Stimulated activated naive CD8-positive, alpha-beta T cell treated with anti-CD3 and anti-CD28 coated beads, Interleukin-15, Interleukin-2, amounts not matched to agents 100 U/mL and 50 U/mL, for 24 hours (primary cell): ENCODE measurements at places on chromosomes 12 and 14.

GRCh38 chr14:86501611-86502010 is 971.7 kb downstream of the FLRT2 start:
- DNase-seq = no peak

DNA sequence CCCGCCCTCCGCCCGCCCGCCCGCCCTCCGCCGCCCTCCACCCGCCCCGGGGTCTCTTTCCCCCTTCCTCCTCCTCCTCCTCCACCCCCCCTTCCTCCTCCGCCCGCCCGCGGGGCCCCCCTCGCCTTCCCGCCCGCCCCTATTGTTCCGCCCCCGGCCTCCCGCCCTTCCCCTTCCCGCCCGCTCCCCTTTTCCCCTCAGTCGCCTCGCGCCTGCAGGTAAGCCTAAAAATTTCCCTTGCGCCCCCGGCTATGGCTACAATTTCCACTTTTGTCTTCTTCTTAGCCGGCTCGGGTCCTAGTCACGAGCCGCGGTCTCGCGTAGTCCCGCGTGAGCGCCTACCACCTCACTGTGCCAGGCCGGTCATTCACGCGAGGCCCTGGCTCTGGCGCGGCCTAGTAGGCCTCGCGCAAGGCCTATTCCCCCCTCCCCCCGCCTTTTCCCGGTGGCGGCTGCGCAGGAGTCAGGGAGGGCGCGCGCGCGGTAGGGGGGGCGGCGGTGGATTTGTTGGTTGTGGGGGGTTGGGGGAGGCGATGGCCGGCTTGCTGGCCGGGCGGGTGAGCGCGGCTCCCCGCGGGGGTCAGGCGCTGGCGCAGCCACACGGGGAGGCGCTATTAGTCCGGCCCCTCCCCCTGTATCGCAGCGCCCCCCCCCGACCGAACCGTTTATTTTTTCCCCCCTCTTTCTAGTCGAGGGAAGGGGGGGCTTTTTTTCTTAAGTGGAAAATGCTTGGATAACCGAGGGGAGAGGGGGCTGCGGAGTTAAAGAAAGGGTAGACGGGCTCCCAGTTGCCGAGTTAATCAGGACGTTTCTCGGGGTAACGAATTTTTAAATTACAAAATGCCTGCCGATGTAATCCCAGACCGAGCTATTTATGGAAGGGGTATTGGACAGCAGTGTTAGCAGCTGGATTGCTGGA is 516 bp downstream of the PCBP2 start:
- DNase-seq = peak; percentile 77

- DNase-seq = no peak
Observed at GRCh38 chr14:30362369-30363218, 196.4 kb upstream of the G2E3 start.

- DNase-seq = no peak
Observed at GRCh38 chr14:41608681-41609390, 2.2 kb downstream of the LRFN5 start.

DNA sequence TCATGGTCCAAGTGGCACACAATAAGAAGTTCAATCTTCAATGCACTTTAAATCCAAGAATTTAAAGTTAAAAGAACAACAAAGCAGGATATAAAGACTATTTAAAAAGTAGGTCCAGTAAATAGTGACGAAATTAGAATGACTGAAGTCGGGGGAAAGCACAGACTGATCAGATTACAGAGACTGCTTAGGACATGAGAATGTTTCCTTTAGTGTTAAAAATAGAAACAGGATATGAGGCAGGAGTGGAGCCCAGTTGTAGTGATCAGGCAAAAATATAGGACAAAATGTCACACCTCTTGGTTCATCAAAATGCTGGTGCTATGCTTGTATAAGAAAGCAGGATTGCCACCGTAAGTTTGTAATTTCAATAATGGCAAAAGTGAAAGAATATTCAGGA is 52.2 kb upstream of the CD163 start:
- no peak for DNase-seq

GRCh38 chr14:101411151-101411550 is 150.1 kb upstream of the DIO3 start:
- no peak for DNase-seq

DNA sequence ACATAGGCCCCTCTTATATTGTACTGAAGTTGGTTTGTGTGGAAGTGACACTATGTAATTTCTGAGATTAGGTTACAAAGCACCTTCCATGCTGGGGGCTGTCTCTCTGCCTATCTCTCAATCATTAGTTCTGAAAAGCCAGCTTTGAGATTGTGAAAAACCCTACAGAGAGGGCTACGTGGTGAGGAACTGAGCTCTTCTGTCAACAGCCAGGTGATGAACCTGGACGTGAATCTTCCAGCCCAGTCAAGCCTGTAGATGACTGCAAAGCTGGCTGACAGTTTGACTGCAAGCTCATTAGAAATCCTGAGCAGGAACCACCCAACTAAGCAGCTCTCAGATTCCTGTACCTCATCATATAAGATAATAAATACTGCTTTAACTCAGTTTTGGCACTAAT is 36.3 kb upstream of the BBS10 start:
- DNase-seq = no peak

- no peak for DNase-seq
Observed at GRCh38 chr12:52821826-52822660, 8.1 kb upstream of the KRT4 start.

DNA sequence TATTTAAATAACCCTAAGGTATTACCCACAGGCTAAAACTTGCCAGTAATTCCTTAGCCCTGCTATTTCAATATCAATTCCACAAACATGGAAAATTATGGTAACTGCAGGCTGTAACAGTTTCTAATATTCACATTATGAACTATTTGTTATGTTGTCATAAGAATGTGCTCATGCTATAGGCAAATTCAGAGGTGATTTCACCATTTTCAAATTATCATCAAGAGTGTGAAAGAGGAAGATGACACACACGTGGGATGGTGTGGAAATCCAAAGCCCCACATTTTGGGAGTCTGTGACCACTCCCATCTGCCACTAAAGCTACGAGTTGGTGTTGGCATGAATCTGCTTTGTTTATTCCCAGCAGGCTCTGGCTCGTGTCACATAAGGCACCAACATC is 5.9 kb upstream of the MYO1A start:
- no peak for DNase-seq
